ENCODE measurements at places on chromosomes 7 and 10.

DNA sequence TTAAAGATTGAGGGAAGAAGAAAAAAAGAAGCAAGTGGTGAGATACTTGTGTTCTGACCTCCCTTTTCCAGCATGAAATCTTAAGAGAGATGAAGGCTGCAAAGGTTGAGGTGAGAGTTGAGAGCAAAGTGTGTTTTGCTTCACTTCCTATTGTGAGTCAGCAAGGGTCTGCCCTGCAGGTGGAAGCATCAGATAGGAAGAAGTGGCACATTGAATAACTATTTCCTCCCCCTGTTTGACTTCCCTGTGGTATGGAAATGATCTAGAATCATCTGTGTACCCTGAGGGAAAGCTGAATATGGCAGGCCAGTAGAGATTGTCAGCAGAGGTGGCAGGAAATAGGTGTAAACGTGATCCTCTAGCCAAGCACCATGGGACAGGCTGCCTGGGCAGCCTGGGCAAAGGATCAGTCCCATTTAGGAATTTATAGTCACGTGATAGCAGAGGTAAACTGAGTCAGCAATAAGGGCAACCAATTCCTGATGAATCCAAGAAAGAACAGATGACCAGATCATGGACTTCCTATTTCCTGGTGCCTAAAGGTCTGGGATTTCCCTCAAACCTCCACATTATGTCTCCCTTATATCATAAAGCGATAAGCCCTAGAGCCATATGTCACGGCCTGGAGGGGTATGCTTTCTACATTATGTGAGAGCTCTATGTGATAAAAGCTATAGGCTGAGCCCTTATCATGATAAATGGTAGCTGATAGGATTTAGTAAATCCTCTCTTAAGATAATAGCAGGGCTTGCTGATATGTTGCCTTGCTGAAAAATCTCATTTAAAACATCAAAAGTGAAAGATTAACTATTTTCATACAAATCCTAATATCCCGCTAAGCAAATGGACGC lies 287.0 kb downstream of the MDFIC start:
- DNase-seq, result no peak

GRCh38 chr7:44385434-44386138 lies 60.2 kb upstream of the CAMK2B start:
- no peak for DNase-seq

DNA sequence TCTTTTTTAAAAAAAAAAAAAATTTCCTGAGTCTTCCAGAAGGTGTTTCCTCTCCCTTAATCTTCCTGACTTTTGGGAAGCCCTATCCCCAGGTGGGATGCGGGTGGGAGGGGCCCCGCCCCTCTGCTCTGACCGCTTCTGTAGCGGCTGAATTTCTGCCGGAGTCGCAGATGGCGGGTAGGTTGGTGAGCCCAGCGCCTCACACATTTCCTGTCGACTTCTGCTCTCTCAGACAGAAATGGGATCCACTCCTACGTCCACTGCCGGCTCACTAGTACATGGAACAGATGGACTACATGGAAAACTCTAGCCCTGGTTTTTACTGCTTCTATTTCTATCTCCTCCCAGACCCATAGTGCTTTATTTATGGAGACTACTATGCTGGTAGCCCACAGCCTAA lies 90.9 kb downstream of the NEUROD6 start:
- no peak for DNase-seq

DNA sequence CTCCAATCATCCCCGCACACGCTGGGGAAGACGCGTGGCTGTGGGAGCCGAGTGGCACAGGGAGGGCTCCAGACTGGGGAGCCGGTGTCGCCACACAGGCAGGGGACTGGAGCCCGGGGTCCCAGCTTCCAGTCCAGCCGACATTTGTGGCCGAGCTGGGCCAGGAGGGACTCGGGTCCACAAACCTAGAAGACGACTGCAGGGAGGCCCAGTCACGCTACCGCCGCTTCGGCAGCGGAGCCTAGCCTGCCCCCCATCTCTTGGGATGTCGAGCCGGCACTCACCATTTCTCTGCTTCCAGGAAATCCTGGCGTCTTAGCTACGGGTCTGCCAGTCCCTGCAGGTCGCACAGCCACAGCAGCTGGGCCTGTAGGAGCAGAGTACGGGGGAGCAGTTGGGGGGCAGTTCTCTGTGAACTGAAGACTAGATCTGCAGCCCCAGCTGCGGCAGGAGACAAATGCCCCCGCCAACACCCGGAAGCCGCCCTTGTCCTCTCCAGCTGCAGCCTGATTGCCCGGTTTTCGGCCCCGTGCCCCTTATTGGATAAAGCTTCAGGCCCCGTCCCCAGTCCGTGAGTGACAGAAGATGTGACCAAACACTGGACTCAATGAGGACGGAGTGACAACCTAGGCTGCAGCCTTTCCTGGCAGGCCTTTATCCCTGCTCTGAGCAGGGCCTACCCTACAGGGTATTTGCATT lies 270.7 kb downstream of the ZNF33B start:
- DNase-seq, result peak; percentile 3

DNA sequence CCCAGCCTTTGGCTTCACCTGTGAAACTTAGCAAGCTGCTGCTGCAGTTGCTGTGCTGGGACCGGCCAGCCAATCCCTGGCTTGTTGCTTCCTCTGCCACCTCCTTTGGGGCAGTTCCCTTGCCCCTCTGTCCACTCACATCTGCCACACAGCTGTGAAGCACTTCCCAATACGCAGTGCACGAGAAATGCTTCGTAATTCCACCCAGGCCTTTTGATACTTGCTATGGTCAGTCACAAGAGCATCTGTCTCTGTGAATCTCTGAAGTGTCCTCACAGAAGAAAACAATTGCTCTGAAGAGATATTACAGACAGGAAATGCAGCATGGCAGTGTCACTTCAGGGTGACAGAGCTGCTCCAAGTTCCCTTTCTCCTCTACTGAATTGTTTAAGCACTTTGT lies 208.5 kb downstream of the PTEN start:
- DNase-seq, result no peak
